A549 treated with AZD2906 at 1 μM for 4 hours (cell line): ENCODE measurements at places on chromosomes 7 and 10. TPM values are rescaled to one million over a fixed set of nuclear protein-coding genes. Genes with fewer than 3 reads are reported as not detected.

The TRIL gene
- not detected in 5 replicates for total RNA-seq

The PIK3AP1 gene
- 0.55 to 0.90 TPM (median 0.58 TPM) in 5 replicates for total RNA-seq

The EBLN1 gene
- total RNA-seq, result 0.05 to 0.09 TPM in 2 of 5 replicates, not detected in the others

The ETV1 gene
- total RNA-seq, result 1.8 to 2.6 TPM (median 2.1 TPM) in 5 replicates

The ACBD7 gene
- 1.0 to 1.4 TPM (median 1.2 TPM) in 5 replicates for total RNA-seq

The HELLS gene
- total RNA-seq, result 22.9 to 28.0 TPM (median 25.2 TPM) in 5 replicates

The MACROH2A2 gene
- 23.6 to 28.1 TPM (median 26.2 TPM) in 5 replicates for total RNA-seq

The HOXA10 gene
- total RNA-seq, result 6.2 to 7.0 TPM (median 6.7 TPM) in 5 replicates

The GPR26 gene
- total RNA-seq, result not detected in 5 replicates

The MBL2 gene
- not detected in 5 replicates for total RNA-seq

The PAX4 gene
- not detected in 5 replicates for total RNA-seq

The OR2A1 gene
- total RNA-seq, result not detected in 5 replicates

The ACTL6B gene
- not detected in 5 replicates for total RNA-seq
